ENCODE measurements at places on chromosomes 13 and 19. TPM values are rescaled to one million over a fixed set of nuclear protein-coding genes. Genes with fewer than 3 reads are reported as not detected.

DNA sequence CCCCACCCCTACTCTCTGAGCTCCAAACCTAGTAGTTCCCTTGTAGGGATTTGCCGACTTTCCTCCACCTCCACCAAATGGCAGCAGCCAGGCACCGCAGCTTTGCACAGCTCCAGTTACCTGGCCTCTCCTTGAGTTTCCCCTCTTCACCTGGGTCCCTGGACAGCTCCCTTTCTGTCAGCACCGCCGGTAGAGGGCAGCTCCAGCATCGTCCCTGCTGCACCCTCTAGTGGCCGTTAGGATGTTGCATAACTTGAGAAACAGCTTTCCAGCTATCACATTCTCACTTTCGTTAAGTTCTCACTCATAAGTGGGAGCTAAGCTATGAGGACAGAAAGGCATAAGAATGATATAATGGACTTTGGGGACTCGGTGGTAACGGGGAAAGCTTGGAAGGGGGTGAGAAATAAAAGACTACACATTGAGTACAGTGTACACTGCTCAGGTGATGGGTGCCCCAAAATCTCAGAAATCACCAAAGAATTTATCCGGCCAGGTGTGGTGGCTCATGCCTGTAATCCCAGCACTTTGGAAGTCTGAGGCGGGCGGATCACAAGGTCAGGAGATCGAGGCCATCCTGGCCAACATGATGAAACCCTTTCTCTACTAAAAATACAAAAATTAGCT lies 60.4 kb upstream of the OLFM4 start:
- DNase-seq: peak; percentile 31

SPACA4 gene
- total RNA-seq: not detected

GRCh38 chr13:112995395-112996191 lies 26.6 kb downstream of the MCF2L start:
- no peak for DNase-seq

DNA sequence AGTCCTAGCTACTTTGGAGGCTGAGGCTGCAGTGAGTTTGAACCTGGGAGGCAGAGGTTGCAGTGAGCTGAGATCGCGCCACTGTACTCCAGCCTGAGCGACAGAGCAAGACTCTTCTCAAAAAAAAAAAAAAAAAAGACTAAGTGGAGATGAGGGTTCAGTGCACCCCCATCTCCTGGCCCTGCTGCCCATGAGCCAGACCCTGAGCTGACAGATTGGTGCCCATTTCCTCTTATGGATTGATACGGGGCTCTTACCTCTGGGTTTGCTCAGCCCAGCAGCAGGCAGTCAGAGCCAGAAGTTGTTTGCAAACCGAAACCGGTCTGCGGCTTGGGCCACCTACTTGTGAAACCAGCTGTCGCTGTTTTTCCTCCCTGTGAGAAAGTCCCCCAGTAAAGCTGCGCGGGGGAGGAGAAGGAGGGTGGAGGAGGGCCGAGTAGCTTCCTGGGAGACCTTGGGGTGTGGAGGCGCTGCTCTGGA lies 36.9 kb downstream of the ARRDC2 start:
- no peak for DNase-seq

ACER1 gene
- not detected for total RNA-seq

DNA sequence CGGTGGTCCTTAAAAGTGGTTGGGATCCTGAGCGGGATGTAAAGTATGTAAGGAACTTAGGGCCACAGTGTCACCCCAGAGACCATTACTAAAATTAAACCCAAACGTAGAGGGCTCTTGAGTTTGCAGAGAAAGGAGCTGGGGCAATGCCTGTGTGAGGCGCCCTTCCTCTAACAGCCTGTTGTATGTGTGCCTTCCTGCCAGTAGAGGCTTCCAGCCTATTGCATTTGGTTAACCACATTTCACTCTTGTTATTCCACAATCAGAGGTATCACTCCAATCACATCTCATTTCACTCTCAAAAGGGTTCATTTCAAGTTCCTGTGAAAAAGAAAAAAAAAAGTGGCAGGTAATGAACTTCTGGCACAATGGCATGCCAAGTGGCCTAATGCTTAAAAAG lies 29.4 kb downstream of the DIAPH3 start:
- DNase-seq: no peak

- no peak for DNase-seq
These were observed 1548.3 kb upstream of the SLC10A2 start for GRCh38 chr13:104614361-104615145.

DNA sequence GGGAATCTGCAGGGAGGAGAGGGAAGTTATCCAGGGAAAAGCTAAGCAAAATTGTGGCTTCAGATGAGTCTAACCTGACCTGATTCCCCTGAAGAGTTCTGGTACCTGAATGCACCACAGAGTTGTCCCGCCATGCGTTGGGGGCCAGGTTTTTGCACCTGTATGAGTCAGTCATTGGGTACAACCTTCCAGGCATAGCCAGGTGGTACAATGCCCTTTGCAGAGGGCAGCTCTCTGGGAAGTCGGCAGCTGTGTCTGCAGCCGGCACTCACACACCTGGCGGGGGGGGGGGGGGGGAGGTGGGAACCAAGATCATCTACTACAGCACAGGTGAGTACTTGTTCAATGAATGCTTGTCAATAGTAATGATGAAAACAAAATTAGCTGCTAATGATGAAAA lies 52.5 kb upstream of the GTF3A start:
- DNase-seq: no peak

DNA sequence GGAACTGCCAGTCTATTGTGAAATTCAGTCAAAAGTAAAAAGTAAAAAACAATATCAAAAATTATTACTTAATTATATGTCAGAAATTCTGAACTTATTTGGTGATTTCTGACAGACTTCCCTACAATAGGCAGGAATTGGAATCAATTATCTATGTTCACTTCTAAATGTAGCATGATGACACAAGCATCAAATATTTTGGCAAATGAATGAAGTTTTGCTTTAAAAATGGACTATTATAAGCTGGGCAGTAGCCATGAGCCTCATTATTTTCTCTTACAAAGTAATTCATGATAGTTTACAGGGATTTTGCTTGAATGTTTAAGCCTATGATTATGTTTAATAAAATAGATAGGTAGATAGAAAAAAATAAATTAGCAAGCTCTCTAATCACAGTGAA lies 582.6 kb downstream of the SLITRK6 start:
- DNase-seq: no peak

CEACAM18 gene
- total RNA-seq: not detected

GRCh38 chr19:30046522-30046921 lies 104.5 kb downstream of the URI1 start:
- DNase-seq: no peak

GPR18 gene
- not detected for total RNA-seq

- DNase-seq: no peak
These were observed 342.7 kb upstream of the SGCG start for GRCh38 chr13:22837980-22838647.

- no peak for DNase-seq
These were observed 913 bp upstream of the ELAVL3 start for GRCh38 chr19:11481534-11482383.

All from omental fat pad (tissue), 4 donors.